ENCODE measurements at places on chromosomes 3 and 15.

- H3K36me3 ChIP-seq = no peaks in the 10 kb centered on the region
- H3K27ac ChIP-seq = no peak overlapping the region
These were observed 251.4 kb downstream of the MAGI1 start for GRCh38 chr3:65787340-65787739.

GRCh38 chr3:65662095-65662494, 376.6 kb downstream of the MAGI1 start:
- H3K27me3 ChIP-seq = no peaks in the 10 kb centered on the region
- no peak for DNase-seq
- no peak overlapping the region for H3K4me3 ChIP-seq
- no peaks in the 10 kb centered on the region for H3K36me3 ChIP-seq
- no peaks in the 10 kb centered on the region for H3K4me1 ChIP-seq

GRCh38 chr15:29302871-29303270, 33.2 kb upstream of the NSMCE3 start:
- DNase-seq = no peak
- H3K4me3 ChIP-seq = no peak overlapping the region
- H3K27me3 ChIP-seq = no peaks in the 10 kb centered on the region
- H3K36me3 ChIP-seq = no peaks in the 10 kb centered on the region
- H3K4me1 ChIP-seq = peaks cover 12% of the 10 kb centered on the region
- H3K27ac ChIP-seq = no peak overlapping the region

DNA sequence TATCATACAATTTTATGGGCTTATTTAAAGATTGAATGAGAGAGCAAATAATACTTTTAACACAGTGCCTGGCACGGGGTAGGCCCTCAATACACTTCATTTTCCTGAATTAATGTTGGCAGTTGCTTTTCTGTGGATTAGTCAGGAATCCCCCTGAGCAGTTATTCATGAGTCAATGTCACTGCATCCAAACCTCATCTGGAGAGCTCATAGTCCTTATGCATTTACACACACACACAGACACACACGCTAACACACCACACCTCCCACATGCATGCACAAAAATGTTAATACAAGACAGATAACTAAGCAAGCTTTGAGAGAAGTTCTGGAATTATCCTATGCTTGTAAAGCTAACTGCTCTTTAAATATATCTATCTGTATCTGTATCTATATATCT, 34.0 kb upstream of the TNFAIP8L3 start:
- DNase-seq = no peak
- H3K27ac ChIP-seq = no peak overlapping the region
- H3K27me3 ChIP-seq = no peaks in the 10 kb centered on the region
- no peaks in the 10 kb centered on the region for H3K4me1 ChIP-seq
- H3K4me3 ChIP-seq = no peak overlapping the region

DNA sequence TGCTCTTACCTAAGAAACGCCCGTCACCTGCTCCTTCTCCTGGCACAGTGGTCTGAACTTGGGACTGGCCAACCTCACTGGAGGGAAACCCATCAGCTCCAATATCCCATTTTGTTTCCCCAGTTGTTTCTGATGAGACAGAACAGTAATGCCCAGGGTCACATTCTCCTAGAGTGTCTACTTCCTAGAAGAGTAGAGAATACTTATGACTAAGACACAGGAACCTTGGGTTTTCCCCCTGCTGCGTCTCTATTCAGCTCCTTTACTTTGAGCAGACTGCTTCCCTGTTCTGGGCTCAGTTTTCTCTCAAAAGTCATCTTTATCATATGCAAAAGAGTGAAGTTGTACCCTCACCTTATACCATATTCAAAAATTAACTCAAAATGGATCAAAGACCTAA, 79.4 kb downstream of the POLR2M start:
- no peak overlapping the region for H3K27ac ChIP-seq
- H3K4me3 ChIP-seq = no peak overlapping the region
- no peaks in the 10 kb centered on the region for H3K4me1 ChIP-seq
- no peaks in the 10 kb centered on the region for H3K27me3 ChIP-seq

- no peaks in the 10 kb centered on the region for H3K36me3 ChIP-seq
- no peak for DNase-seq
- H3K4me1 ChIP-seq = no peaks in the 10 kb centered on the region
- H3K27ac ChIP-seq = no peak overlapping the region
- H3K4me3 ChIP-seq = no peak overlapping the region
- H3K27me3 ChIP-seq = no peaks in the 10 kb centered on the region
These were observed 12.6 kb upstream of the COL8A1 start for GRCh38 chr3:99625643-99626416.

DNA sequence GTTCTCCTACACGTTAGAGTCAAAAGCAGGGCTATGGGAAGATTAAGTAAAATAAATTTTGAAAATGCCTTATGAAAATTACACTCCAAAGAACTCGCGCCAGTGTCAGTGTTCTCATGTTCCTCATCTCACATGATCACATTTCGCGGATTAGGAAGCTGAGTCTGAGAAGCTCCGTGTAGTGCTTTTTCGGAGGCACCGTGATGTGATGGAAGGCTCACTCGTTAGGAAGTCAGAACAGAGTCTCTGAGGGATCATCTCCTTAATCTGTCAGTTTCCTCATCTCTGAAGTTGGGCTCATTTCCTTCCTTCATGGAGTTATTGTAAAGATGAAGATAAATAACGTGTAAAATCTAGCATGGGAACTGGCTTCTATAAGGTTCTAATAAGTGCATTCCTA, 3.2 kb downstream of the ADIPOQ start:
- no peaks in the 10 kb centered on the region for H3K4me1 ChIP-seq
- no peaks in the 10 kb centered on the region for H3K36me3 ChIP-seq
- peaks cover 7% of the 10 kb centered on the region for H3K27me3 ChIP-seq
- H3K4me3 ChIP-seq = no peak overlapping the region
- DNase-seq = no peak
- H3K27ac ChIP-seq = no peak overlapping the region

- no peak overlapping the region for H3K4me3 ChIP-seq
- H3K4me1 ChIP-seq = no peaks in the 10 kb centered on the region
- peaks cover 1% of the 10 kb centered on the region for H3K36me3 ChIP-seq
- H3K27ac ChIP-seq = no peak overlapping the region
These were observed 36.2 kb upstream of the FILIP1L start for GRCh38 chr3:100150473-100150872.

- DNase-seq = no peak
- no peaks in the 10 kb centered on the region for H3K36me3 ChIP-seq
- no peaks in the 10 kb centered on the region for H3K4me1 ChIP-seq
- no peak overlapping the region for H3K4me3 ChIP-seq
- no peak overlapping the region for H3K27ac ChIP-seq
These were observed 51.6 kb downstream of the LINGO1 start for GRCh38 chr15:77580996-77581682.

DNA sequence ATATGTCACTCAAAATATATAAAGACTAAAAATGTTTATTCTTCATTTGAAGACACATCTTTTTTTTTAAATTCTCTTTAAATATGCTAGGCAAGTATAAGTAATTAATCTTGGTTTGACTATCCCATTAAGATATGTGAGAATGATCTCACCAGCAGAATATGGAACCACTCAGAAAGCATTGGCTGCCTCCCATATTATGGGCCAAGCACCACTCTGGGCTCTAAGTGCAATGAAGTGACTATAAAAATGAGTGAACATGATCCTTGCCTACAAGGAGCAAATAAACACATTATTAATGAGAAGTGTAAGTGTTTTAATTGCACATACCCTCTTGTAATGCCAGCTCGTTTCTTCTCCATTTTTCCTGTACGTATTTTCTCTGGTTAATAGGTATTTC, 328.5 kb downstream of the NAALADL2 start:
- H3K36me3 ChIP-seq = no peaks in the 10 kb centered on the region
- no peaks in the 10 kb centered on the region for H3K27me3 ChIP-seq
- no peaks in the 10 kb centered on the region for H3K4me1 ChIP-seq
- no peak overlapping the region for H3K4me3 ChIP-seq
- H3K27ac ChIP-seq = no peak overlapping the region
- DNase-seq = no peak

DNA sequence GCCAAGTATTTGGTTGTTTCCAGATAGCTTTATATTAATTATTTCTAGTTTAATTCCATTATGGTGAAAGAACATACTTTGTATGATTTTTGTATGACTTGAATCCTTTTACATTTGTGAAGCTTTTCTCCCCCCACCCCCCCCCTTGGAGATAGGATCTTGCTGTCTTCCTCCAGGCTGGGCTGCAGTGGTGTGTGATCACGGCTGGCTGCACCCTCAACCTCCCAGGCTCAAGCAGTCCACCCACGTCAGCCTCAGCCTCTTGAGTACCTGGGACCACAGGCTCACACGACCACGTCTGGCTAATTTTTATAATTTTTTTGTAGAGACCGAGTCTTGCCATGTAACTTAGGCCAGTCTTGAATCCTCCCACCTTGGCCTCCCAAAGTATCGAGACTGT, 29.5 kb downstream of the ARL8B start:
- no peak overlapping the region for H3K27ac ChIP-seq
- H3K36me3 ChIP-seq = peaks cover 6% of the 10 kb centered on the region
- H3K4me1 ChIP-seq = peaks cover 11% of the 10 kb centered on the region
- H3K4me3 ChIP-seq = no peak overlapping the region
- no peaks in the 10 kb centered on the region for H3K27me3 ChIP-seq

DNA sequence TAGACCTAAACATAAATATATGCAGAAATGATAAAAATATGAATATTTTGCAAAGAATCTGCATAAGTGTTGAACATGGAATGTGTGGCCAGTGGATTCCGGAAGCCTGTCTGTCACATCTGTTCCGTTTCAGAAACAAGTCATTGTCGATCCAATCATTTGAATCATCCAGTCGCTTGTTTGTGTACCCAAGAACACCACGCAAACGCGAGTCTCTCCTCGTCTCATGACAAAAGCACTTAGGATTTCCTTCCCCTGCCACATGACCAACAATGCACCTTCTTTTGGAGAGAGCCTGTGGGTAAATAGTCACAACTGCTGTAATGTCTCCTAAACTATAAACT, 80.2 kb downstream of the FMN1 start:
- H3K4me1 ChIP-seq = no peaks in the 10 kb centered on the region
- H3K27me3 ChIP-seq = no peaks in the 10 kb centered on the region
- DNase-seq = no peak
- H3K4me3 ChIP-seq = no peak overlapping the region

- peak overlapping the region; percentile 94 for H3K27ac ChIP-seq
- no peaks in the 10 kb centered on the region for H3K36me3 ChIP-seq
- peaks cover 64% of the 10 kb centered on the region for H3K4me1 ChIP-seq
These were observed 62.0 kb upstream of the KLF13 start for GRCh38 chr15:31264559-31265089.

GRCh38 chr3:71753701-71754609, at the start of gene GPR27:
Gene GPR27, plus strand, starts transcription at chr3:71753855. Its CDS starts 195 bp downstream, at chr3:71754050.
- no peak for DNase-seq
- no peaks in the 10 kb centered on the region for H3K36me3 ChIP-seq
- no peak within 1 kb of the TSS for H3K27ac ChIP-seq
- no peaks in the 10 kb centered on the region for H3K4me1 ChIP-seq
- peaks cover 7% of the 10 kb centered on the region for H3K27me3 ChIP-seq

DNA sequence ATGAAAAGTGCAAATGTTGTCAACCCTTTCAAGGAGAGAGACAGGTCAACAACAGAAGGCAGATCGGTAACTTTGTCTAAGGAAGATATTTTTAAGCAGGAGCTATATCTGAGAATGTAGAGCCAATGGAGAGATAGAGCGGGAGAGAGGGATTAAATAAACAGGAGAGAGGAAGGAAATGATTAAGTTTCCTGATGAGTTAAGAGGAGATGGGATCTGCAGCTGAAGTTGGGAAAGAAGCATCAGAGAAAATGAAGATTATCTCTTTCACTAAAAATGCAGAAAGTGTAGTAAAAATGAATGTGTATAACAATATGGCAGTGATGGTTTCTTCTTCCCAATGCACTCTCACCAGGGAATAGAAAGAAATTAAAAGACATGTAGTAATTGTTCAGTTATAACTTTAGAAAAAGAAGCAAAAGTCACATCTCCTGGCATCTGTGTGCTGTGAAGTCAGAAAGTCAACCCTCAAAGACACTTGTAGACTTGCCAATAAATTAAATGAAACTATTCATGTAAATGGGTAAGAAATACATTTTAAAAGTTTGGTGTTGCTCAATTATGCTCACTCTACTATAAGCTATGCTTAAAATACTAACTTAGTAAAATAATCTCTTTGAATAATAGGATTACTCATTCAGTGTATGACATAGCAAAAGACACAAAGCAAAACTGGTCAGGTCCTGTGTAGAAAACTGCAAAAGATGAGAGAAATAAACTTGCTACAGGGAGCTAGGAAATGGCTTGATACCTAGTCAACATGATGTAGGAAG, 264.6 kb downstream of the ZIC4 start:
- DNase-seq = no peak
- no peaks in the 10 kb centered on the region for H3K4me1 ChIP-seq
- H3K4me3 ChIP-seq = no peak overlapping the region

DNA sequence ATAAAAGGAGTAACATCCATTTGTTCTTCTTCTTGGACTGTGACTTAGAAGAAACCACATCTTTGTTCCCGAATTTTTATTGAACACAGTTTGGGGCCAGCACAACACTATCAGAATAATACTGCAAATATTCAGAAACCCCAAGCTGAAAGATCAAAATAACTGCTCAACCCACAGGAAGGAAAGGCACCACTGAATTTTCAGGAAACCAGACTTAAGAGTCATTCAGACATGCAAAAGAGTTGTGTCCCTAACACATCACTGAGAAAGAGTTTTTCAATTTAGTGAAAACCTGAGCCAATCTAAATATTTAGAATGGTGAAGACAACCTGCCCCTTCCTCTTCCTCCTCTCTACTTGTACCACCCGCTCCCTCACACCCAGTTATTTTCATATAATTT, 295.0 kb upstream of the RORA start:
- H3K4me3 ChIP-seq = no peak overlapping the region
- no peaks in the 10 kb centered on the region for H3K36me3 ChIP-seq
- no peaks in the 10 kb centered on the region for H3K27me3 ChIP-seq
- H3K4me1 ChIP-seq = peaks cover 6% of the 10 kb centered on the region
- no peak overlapping the region for H3K27ac ChIP-seq

GRCh38 chr3:14001136-14001535, 121.3 kb upstream of the WNT7A start:
- no peak for DNase-seq
- no peaks in the 10 kb centered on the region for H3K27me3 ChIP-seq
- H3K36me3 ChIP-seq = no peaks in the 10 kb centered on the region
- no peaks in the 10 kb centered on the region for H3K4me1 ChIP-seq
- H3K4me3 ChIP-seq = no peak overlapping the region

GRCh38 chr3:50028346-50028745, 60.4 kb upstream of the RBM5 start:
- H3K27me3 ChIP-seq = no peaks in the 10 kb centered on the region
- H3K27ac ChIP-seq = no peak overlapping the region
- no peak for DNase-seq
- no peaks in the 10 kb centered on the region for H3K4me1 ChIP-seq

DNA sequence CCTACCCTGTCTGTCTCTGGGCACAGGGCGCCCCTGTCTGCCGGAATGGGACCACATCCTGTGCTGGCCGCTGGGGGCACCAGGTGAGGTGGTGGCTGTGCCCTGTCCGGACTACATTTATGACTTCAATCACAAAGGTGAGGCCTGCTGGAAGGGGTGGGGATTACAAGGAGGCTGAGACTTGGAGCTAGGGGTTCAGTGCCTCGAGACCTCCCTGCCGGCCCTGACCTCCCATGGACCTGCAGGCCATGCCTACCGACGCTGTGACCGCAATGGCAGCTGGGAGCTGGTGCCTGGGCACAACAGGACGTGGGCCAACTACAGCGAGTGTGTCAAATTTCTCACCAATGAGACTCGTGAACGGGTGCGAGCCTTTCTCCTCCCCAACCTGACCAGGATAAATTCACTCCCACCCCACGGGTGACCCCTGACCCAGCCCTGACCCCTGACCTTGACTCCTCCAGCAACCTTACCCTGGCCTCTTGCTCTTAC, 20.4 kb downstream of the PTH1R start:
- H3K27ac ChIP-seq = no peak overlapping the region
- H3K4me3 ChIP-seq = no peak overlapping the region
- no peaks in the 10 kb centered on the region for H3K36me3 ChIP-seq
- no peaks in the 10 kb centered on the region for H3K4me1 ChIP-seq
